Fibroblast of the aortic adventitia (primary cell): ENCODE measurements at places on chromosomes 5 and 9. TPM values are rescaled to one million over a fixed set of nuclear protein-coding genes. Genes with fewer than 3 reads are reported as not detected.

The COX7C gene
- total RNA-seq = 90.6 and 265 TPM in 2 replicates

The C9orf153 gene
- 0.41 and 0.45 TPM in 2 replicates for total RNA-seq

The PFN3 gene
- total RNA-seq = not detected in 2 replicates

The P4HA2 gene
- total RNA-seq = 104 and 293 TPM in 2 replicates

The TMEM215 gene
- not detected in 2 replicates for total RNA-seq

The PCDHGB5 gene
- 8.5 and 19.9 TPM in 2 replicates for total RNA-seq

The TNC gene
- 8.3 and 49.7 TPM in 2 replicates for total RNA-seq

The IL12B gene
- 0.09 TPM in 1 of 2 replicates, not detected in the other for total RNA-seq

The C5orf24 gene
- 18.7 and 61.5 TPM in 2 replicates for total RNA-seq

The TMEM171 gene
- 0.90 and 13.1 TPM in 2 replicates for total RNA-seq

The NOXA1 gene
- 0.36 and 0.74 TPM in 2 replicates for total RNA-seq

The IL13 gene
- not detected in 2 replicates for total RNA-seq

The CNTNAP3B gene
- 6.4 and 118 TPM in 2 replicates for total RNA-seq

The TIMD4 gene
- total RNA-seq = not detected in 2 replicates

The ZNF367 gene
- total RNA-seq = 0.33 and 31.3 TPM in 2 replicates

The MAMDC2 gene
- 0.45 and 2.8 TPM in 2 replicates for total RNA-seq

The ZNF454 gene
- 0.18 and 3.0 TPM in 2 replicates for total RNA-seq

The PRRX2 gene
- total RNA-seq = 3.5 and 36.1 TPM in 2 replicates

The PCDHA1 gene
- 0.09 TPM in 1 of 2 replicates, not detected in the other for total RNA-seq

The MCTP1 gene
- total RNA-seq = 1.5 and 7.6 TPM in 2 replicates

The DPYSL3 gene
- total RNA-seq = 89.6 and 157 TPM in 2 replicates

The SPINK13 gene
- not detected in 2 replicates for total RNA-seq

The FOXD4L3 gene
- total RNA-seq = 0.09 TPM in 1 of 2 replicates, not detected in the other

The ROPN1L gene
- total RNA-seq = 0.63 TPM in 1 of 2 replicates, not detected in the other

The PRXL2C gene
- 12.8 and 40.0 TPM in 2 replicates for total RNA-seq

The APBA1 gene
- 2.7 and 12.4 TPM in 2 replicates for total RNA-seq

The GABRA1 gene
- total RNA-seq = not detected in 2 replicates

The CPLANE1 gene
- total RNA-seq = 34.6 and 37.4 TPM in 2 replicates

The CDH9 gene
- 0.16 TPM in 1 of 2 replicates, not detected in the other for total RNA-seq

The SPATA31C1 gene
- total RNA-seq = not detected in 2 replicates

The ECM2 gene
- 23.3 and 74.6 TPM in 2 replicates for total RNA-seq
